ENCODE measurements at places on chromosomes 4 and X.

DNA sequence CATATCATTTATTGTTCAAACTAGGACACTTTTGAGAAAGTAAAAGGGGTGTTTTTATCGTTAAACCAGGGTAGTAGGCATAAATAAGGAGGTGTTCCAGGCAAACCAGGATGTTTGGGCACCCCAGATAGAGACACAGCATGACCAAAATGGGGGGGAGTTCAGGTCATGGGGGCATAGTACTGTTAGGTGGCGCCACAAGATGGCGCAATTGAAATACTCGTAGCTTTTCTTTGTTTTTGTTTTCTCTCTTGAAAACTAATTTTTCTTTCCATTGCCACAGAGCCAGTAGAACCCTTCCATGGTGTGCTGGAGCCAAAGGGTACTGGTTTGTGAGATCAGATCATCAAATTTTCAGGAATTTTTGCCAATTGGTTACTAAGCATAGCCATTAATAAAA, 283.4 kb downstream of the BCOR start:
- no peak for DNase-seq

- DNase-seq: peak; percentile 56
Measured at GRCh38 chrX:40174001-40174853, 76.5 kb upstream of the BCOR start.

GRCh38 chrX:24229400-24229879, 79.9 kb downstream of the ZFX start:
- no peak for DNase-seq

- no peak for DNase-seq
Measured at GRCh38 chr4:16119981-16120380, 36.2 kb upstream of the PROM1 start.

- no peak for DNase-seq
Measured at GRCh38 chr4:140070366-140070765, 83.6 kb downstream of the MAML3 start.

DNA sequence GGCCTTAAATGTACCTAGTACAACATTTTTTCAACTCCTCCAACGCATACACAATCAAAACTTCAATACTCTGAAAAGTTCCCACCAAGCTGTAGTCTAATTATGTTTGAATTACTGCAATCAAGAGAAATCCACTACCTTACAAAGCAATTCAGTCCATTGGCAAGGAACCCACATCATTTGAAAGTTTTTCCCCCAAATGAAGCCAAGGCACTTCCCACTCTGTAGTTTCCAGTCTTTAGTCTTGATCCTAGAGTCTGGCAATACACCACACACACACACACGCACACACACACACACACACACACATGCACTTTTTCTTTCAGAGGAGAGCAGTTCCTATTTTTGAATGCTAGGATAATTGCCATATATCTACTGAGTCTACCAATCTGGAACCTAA, 79.6 kb downstream of the ANTXR2 start:
- no peak for DNase-seq

- DNase-seq: no peak
Measured at GRCh38 chr4:74095482-74095881, 3.5 kb downstream of the CXCL2 start.

DNA sequence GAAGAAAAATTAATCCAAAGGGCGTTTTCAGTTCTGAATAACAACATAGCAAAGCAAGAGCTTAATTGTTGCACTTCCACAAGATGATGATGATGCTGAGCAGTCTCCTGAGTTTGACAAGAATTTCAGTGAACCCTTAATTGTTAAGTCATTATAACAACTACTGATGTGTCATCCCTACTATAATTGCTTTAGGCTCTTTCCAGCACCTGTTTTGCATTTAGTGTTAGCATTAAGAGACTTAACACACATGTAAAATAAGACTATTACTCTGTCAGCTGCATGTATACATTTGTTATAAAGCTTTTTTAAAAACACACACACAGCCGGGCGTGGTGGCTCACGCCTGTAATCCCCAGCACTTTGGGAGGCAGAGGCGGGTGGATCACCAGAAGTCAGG, 37.9 kb upstream of the GALNT7 start:
- no peak for DNase-seq

- no peak for DNase-seq
Measured at GRCh38 chrX:42686706-42687105, 91.3 kb downstream of the PPP1R2C start.

GRCh38 chrX:22276781-22277180, 4.1 kb downstream of the CBLL2 start:
- DNase-seq: no peak

DNA sequence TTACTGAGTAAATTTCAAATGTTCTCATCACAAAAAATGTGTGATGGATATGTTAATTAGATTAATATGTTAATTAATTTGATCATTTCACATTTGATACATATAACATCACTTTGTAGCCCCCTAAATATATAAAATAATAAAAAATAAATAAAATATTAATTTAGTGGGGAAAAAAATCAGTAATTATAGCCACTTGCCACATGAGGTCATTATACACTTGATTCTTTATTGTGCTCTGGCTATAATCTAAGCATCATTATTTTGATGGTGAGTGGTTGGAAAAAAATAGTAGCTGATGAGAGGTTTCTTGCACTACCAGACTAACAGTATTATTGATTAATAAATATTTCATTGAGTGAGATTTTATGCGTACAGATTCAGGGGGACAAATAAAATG, 57.4 kb downstream of the DCK start:
- DNase-seq: no peak

DNA sequence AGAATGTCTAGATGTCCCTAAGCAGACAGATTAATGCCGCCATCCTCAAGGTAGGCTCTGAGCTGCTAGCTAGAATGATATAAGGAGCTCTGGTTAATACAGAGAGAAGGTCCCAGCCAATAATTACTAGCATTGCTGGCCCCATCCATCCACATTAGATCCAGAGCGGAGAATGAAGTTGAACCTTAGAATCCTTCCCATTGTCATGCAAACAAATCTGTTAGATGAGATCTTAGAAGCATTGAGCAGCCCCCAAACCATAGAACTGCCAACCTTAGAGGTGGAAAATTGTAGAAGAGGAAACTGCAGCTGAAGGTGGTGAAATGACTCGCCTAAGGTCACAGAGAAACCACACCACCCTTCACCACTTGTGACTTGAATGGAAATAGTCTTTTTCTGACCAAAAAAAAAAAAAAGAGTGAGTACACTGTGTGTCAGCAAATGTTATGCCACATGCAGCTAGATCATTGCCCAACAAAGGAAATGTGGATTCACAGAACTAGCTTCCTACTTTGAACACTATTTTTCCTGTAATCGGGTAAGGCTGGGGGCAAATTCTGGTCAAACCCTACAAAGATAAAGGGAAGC, 162.1 kb downstream of the SMIM20 start:
- no peak for DNase-seq

GRCh38 chr4:13159041-13159620, 325.0 kb downstream of the RAB28 start:
- DNase-seq: no peak

DNA sequence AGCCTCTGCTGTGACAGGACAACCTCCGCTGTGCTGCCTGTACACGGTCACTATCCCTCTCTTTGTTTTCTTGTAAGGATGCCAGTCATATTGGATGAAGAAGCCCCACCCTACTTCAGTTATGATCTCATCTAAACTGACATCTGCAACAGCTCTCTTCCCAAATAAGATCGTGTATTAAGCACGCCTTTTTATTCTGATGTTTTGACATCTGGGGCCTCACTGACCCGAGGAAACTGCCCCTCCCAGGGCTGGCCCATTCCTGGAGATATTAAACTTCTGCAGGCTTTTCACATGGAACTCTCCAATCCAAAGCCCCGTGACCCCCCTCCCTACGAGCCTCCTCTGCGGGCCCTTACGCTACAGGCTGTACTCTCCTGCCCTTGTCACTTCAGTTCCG, 232.0 kb downstream of the ARHGAP10 start:
- no peak for DNase-seq

Data from stimulated activated CD8-positive, alpha-beta memory T cell treated with anti-CD3 and anti-CD28 coated beads, Interleukin-4, amount 100 ng/mL, for 24 hours (primary cell).